ENCODE measurements at places on chromosomes 11 and 22.

DNA sequence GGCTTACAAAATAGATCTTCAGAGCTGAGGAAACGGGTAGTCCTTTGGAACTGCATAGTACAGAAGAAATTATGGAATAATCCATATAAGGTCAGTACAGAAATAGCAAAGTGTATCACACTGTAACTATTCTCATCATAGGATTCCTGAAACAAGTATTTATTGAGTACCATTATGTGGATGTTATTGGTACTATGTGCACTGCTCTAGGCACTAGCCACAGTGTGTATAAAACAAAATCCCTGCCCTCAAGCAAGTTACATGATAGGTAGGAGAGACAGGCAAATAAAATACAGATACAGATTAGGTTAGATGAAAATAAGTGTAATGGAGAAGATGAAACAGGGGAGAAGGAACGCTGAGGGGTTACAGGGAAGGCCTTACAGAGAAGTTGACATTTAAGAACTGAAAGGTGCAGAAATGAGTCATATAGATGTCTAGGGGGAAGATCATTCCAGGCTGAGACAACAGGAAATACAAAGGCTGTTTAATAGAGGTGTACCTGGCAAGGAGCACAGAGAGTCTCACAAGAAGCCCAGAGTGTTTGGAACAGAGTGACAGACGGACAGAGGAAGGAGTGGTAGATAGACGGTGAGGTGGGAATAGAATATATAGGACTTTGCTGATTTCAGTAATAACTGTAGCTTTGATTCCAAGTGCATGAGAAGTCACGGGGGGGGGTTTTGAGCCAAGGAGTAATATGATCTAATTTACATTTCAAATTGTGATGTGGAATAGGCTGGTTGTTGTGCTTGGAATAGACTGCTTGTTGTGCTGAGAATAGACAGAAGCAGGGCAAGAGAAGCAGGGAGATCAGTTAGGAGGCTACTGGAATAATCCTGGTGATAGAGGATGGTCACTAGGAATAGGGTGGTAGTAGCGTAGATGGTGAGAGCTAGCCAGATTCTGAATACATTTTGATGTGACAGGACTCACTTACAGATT lies 13.7 kb downstream of the RNF141 start:
- no peak for DNase-seq

- DNase-seq = no peak
Measured at GRCh38 chr22:49039625-49040024, 788.0 kb downstream of the BRD1 start.

DNA sequence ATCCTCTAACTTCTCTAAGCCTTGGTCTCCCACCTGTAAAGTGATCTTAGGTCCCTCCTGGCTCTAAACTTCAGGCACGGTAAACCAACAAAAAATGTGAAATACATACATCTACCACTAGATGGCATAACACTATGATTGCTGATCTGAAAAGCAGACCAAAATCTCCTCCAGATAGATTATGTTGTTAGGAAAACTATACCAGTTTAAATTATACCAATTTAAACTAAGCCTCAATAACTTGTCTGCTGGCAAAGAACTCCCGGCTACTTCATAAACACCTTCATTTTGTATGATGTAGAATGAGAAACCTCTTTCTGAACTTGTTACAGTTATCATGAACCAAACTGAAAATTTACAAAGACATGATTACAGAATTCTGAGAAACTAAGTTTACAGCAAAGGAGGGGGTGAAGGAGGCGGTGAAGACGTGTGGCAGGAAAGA lies 85.9 kb downstream of the SBF2 start:
- peak; percentile 43 for DNase-seq

- DNase-seq = no peak
Measured at GRCh38 chr22:17260950-17261349, 41.7 kb upstream of the ADA2 start.
